ENCODE measurements at places on chromosomes 16 and 17.

GRCh38 chr17:66964930-66965800 lies 658 bp downstream of the CACNG4 start:
- DNase-seq = peak; percentile 64

DNA sequence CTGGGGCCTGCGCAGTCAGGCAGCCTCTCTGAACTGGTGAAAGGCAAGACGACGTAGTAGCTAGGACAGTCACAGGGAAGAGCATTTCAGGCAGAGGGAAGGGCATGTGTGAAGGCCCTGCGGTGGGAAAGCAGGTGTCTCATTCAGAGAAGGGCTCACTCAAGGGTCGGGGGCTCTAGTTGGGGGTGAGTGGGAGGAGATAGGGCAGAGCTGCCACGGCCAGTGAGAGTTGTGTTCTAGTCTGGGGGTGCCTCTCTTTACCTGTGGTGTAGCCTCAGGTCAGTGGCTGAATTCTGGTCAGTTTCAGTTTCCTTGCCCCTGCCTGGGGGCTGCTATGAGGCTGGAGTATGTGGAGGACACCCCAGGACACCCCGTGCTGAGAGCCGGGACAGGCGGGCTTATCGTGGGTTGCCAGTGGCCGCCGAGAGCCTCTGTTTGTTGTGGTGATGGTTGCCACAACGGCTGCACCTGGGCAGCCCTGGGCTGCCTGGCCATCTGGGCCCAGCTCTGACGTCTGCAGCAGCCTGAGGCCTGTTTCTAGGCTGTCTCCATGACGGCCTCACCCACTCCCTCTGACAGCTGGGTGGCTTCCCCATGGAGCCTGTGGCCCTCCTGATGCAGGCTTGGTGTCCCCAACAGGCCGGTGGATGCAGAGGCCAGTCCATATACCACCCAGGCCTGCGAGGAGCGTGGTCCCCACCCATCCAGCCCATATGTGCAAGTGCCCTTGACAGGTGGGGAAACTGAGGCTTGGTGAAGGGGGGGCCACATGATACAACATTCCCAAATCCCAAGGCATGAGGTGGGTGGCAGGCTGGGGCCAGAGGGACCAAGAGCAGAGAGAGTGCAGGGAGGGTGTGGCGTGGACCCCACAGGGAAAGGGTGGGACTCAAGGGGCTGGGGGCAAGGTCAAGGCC lies 10.8 kb downstream of the MAP2K3 start:
- peak; percentile 22 for DNase-seq

- DNase-seq = no peak
Measured at GRCh38 chr17:76989519-76989918, 121.3 kb downstream of the MGAT5B start.

DNA sequence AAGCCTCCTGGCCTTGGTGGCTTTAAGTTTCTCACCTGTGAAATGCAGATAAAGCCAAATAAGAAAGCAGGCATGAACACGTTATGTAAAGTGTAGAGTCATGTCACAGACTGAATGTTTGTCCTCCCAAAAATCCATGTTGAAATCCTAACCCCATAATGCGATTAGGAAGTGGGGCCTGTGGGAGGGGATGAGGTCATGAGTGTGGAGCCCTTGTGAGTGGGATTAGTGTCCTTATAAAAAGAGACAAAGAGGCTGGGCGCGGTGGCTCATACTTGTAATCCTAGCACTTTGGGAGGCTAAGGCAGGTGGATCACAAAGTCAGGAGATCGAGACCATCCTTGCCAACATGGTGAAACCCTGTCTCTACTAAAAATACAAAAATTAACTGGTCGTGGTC lies 19.5 kb upstream of the C16orf78 start:
- DNase-seq = no peak

- DNase-seq = no peak
Measured at GRCh38 chr17:69358688-69359596, 32.0 kb upstream of the ABCA5 start.

GRCh38 chr16:85584819-85585282 lies 28.3 kb upstream of the GSE1 start:
- DNase-seq = no peak

GRCh38 chr17:5598457-5598856 lies 14.1 kb upstream of the NLRP1 start:
- no peak for DNase-seq

DNA sequence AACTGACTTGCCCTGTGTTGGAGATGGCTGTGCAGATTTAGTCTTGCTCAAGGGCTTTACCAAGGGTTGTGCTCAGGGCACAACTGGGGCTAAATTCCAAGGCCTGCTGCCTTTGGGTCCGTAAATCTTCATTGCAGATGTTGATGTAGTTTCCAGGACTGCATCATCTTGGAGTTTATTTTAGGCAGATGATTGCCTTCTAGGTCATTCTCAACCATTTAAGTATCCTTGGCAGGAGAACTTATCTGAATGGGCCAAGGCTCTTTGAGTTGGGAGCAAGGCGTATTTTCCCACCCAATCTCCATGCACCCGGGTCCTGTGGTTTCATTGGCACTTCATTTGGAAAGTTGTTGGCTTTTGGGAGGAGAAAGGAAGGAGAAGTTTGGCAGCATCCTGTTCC lies 200.3 kb downstream of the MSI2 start:
- no peak for DNase-seq

- DNase-seq = no peak
Measured at GRCh38 chr16:74901606-74902005, 83.3 kb downstream of the WDR59 start.

DNA sequence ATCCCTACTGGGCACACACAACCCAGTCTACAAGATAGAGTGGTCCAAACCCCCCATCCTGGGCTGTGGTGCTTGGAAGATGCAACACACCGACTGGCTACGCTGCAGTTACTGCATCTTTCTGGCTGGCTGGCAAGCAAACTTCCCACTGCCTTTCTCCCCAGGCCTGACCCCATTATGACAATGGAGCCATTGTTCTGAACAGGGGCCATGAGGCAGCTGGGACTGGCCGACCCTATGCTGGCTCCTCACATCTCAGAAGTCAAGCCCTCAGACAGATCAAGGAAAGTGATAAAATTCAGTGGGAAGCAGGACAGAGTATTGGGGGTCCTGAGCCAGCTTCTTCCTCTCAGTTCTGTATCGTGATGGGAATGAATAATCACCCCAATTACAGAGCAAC lies 364.1 kb upstream of the ASIC2 start:
- no peak for DNase-seq

- DNase-seq = no peak
Measured at GRCh38 chr16:73176577-73177013, 128.7 kb upstream of the ZFHX3 start.

DNA sequence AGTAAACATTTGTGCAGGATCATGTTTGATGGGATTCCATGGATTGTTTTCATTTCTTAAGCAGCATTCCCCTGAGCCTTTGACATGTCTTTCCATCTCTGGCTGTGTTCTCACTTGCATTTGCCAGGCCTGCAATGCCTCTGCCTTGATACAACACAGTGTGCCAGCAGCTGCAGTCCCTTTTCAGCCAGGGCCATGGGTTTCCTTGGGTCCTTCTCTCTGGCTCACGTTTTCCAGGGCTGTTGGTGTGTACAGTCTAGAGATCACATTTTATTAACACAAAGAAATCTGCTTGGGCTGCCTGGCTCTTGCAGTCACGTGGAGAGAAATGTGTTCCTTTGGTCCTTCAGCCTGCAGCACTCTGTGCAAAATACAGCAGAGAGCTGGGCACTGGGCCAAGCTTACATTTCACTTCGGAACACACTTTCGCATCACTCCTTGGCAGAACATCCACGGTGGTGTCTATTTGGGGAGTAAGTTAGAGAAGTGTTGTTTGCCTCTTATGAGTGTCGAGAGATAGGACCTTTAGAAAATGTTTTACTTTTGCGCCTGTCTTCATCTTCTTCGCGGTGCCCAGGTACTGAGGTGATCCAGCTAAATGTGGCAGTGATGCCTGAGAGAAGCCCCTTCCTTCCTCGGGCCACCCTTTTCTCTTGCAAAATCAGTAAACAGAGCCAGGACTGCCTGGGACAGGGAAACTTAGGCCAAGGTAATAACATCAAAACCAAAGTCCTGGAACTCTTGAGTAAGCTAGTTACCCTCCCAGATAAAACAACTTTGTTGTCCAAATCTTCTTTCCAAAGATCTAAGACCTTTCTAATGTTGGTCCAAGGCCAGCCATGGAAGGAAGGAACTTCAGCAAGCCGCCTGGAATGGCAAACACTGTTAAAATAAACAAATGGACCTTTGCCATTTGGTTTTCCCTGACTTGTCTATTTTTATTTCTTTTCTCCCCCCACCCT lies 20.9 kb downstream of the HLF start:
- no peak for DNase-seq

DNA sequence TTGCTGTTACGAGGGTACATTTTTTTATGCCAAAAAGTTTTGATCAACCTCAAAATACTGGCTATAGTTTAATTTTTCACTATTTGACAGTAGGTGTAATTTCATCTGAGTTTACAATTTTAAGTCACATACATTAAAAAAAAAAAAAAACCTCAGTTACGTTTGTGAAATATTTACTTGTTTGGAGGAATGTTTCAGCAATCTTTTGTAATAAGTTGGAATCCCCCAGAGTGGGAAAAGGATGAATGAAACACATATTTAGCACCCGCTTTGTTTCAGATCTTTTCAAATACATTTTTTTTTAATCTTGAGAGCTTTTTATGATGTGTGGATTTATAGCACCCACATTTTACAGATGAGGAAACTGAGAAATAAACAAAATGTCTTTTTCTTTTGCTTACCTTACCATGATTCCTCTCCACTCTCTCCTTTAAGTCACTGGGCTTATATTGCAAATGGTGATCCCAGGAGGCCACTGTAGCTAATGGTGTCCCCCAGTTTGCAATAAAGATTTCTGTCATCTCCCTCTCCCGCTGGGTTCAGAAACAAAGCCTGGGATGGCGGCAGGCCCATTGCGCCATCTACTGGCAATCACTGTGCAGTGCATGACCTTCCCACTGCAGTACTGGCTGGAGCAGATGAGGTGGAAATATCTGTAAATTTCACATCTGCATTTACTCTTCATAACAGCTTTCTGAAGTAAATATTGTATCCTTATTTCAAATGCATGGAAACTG lies 27.7 kb downstream of the TBC1D3B start:
- peak; percentile 80 for DNase-seq

GRCh38 chr17:7292729-7293128 lies 1.7 kb downstream of the YBX2 start:
- no peak for DNase-seq

- DNase-seq = no peak
Measured at GRCh38 chr16:11626657-11627291, 40.1 kb upstream of the LITAF start.

- DNase-seq = no peak
Measured at GRCh38 chr17:82376042-82376730, 4.6 kb downstream of the UTS2R start.

- no peak for DNase-seq
Measured at GRCh38 chr16:27907457-27907972, 156.0 kb downstream of the GSG1L start.

DNA sequence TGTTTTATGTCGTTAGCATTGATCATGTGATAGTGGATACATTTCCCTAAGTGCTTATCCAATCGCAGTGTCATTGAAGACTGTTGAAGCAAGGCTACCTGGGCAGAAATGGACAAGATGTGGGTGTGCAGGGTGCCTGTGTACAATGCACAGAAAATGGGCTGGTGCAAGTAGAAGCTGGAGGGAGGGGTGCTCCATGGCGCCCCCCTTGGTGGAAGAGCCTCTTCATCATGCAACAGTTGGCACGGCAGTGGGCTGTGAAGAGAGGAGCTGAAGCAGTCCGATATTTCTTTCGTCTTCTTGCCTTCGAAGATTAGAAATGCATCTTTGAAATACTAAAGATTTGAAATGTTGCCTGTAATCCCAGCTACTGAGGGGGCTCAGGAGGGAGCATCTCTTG lies 100.5 kb downstream of the PLCG2 start:
- DNase-seq = no peak

- no peak for DNase-seq
Measured at GRCh38 chr16:12917246-12917645, 15.8 kb downstream of the SHISA9 start.

DNA sequence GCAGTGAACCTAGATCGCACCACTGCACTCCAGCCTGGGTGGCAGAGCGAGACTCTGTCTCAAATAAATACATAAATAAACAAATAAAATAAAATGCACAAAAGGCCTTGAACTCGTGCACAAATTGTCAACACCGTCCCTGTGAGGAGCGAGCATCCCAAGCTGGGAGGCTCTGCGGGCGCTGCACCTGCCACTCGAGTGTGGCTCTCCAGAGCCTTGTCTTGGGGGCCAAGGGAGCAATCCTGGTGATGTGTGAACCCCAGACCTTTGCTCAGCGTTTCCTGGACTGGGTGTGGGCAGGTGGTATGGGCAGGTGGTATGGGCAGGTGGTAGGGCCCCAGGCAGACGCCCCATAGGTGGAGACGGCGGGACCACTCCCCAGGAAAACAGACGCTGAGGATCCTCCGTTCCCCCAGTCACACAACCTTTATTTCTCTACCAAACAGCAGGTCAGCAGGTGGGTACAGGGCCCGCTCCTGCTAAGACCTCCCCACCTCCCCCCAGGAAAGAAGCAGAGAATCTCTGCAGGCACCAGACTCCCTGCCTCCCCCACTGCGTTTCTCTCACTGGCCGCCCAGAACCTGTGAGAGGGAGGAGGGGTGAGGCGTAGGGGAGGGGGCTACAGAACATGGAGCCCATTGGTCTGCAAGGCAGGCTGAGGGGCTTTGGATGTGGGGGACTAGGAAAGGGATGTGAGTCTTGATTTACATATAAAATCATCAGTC lies 7.4 kb upstream of the P2RX1 start:
- no peak for DNase-seq

DNA sequence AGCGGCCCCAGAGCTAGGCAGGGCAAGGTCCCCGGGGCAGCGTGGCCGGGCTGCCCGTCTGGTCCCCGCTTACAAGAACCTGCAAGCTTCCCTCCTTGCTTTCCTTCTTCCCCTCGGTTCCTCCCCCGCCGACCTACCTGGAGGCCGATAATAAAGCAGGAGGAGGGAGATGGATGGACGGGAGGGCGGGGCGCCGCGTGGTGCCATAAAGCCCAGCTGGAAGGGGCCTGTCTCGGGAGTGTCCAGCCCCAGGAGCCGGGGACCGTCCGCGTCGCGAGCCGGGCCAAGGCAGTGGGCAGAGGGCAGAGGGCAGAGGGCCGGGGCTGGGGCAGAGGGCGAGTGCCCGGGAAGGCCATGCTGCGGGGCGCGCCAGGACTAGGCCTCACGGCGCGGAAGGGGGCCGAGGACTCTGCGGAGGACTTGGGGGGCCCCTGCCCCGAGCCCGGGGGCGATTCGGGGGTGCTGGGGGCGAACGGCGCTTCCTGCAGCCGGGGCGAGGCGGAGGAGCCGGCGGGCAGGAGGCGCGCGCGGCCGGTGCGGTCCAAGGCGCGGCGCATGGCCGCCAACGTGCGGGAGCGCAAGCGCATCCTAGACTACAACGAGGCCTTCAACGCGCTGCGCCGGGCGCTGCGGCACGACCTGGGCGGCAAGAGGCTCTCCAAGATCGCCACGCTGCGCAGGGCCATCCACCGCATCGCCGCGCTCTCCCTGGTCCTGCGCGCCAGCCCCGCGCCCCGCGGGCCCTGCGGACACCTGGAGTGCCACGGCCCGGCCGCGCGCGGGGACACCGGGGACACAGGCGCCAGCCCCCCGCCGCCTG lies at the start of gene BHLHA9:
Gene BHLHA9, plus strand, starts transcription at position 235 of the 820 bp plus-strand sequence. Its CDS starts 120 bp downstream, at position 355.
- no peak for DNase-seq

- DNase-seq = no peak
Measured at GRCh38 chr17:82006468-82007227, 16.0 kb downstream of the CENPX start.

All from GM10248 (cell line).